ENCODE measurements at places on chromosomes 12 and 14.

DNA sequence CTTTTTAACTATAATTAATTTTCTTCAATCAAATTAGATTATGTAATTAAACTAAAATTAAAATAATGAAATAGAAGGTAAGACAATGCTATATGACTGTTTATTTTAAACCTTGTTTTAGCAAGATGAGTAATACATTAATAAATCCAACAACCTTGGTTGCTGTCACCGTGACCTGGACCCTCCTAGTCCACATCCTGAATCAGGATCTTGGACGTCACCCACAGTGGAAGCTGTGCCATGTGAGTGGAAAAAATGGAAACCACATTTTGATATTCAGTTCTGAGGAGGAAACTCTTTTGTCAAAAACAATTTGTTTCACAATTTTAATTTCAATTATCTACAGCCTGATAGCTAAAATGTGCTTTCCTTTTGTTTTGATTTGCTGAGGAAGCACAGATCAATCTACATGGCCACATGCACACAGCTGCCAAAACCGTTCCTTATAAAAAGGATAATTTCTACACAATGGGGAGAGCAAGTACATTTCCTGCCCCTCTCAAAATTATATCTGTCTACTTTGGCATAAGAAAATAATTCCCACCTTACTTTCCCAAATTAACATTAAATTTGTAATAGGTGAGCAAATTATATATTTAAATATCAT is 255.5 kb downstream of the RASSF9 start:
- DNase-seq, result no peak

GRCh38 chr14:61671082-61671481 is 24.2 kb upstream of the HIF1A start:
- no peak for DNase-seq

DNA sequence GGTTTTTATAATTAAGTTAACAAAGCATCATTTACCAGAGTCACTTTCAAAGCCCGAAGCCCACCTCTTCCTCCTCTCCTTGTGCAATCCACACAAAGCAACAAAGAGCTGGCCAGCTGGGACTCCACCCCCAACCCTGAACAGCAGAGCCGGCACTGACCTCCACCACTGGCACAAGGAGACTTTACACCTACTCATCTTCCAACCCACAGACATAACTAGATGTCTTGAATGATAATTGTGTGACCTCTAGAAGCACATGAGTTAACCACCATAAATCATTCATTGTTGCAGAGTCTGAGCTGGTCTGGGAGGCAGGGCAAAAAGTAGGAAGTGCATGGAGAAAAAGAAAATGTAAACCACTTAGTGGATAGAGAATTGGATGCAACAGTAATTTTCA is 72.2 kb downstream of the ST8SIA1 start:
- DNase-seq, result no peak

GRCh38 chr14:103052407-103052806 is 4.9 kb downstream of the CDC42BPB start:
- DNase-seq, result no peak
